ACHN (cell line): ENCODE measurements at places on chromosomes 4 and X.

GRCh38 chr4:53060278-53060677 is 198.2 kb downstream of the RASL11B start:
- no peak for DNase-seq

GRCh38 chr4:170662250-170662649 is 572.5 kb upstream of the AADAT start:
- DNase-seq: no peak

DNA sequence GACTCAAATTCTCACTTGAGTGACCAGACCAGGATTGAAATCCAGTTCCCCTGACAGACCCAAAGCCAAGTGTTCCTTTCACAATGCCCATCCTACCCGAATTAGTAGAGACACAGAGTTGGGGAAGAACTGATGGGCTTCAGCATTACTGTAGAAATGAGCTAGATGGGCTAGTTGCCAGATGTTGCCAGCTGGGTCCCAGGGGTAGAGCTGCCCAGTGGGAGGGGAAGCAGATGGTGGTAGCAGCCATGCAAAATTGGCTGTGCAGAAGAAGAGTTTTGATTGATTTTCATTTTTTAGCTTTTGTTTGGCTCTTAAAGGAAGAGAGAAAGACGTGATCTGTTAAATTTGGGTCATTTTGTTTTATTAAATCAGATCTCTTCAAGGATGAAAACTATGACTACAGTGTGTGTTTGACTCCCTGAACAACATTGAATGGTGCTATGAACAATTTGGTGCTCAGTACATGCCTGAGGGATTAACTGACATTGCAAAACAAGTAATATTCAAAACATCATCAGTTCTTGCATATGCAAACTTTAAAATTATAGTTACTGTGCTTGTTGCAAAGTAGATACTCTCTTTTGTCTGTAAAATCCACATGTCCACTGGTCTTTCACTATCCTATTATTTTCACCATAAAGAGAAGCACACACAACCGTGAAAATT is 86.0 kb downstream of the PARM1 start:
- DNase-seq: no peak

DNA sequence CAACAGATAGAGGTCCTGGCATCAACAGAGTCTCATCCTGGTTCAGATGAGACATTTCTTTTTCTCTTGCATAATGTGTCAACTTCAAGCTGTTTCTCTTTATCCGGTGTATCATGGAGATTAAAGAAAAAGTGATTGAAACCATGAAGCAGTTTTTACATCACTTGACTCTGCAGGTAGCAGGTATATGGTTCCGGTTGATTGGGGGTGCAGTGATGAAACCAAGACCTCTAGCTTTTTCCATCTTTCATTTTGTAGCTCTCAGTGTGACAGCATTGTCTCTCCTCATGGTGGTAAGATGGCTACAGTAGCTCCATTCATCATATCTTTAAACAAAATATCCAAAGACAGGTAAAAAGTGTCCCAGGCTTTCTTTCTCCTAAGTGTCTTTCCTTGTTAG is 2.4 kb upstream of the HOPX start:
- DNase-seq: no peak

DNA sequence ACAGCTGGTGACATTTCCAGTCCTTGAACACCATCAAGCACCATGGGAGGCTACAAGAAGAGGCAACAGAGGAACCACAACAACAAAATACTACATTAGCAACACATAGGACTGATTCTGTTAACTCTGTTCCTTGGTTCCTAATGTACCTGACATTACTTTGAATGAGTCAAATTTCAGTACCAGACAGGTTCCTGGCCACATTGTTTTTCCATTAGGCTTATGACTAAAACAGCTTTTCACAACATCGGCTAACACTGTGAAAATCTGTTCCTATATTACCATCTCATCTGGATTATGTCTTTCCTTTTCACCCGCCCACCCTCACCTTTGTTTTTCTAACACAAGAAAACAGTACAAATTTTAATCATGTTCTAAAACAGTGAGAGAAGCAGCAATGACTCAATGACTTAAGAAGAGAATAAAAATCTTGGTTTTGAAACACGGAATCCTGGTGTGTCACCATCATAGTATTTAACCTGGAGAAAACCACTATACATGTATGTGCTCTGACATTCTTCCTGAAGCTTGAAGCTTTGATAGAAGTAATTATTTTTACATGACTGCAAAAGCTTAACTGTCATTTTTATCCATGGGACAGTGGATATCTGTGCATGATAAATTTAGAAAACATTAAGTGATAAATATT is 143.9 kb downstream of the SCFD2 start:
- no peak for DNase-seq

DNA sequence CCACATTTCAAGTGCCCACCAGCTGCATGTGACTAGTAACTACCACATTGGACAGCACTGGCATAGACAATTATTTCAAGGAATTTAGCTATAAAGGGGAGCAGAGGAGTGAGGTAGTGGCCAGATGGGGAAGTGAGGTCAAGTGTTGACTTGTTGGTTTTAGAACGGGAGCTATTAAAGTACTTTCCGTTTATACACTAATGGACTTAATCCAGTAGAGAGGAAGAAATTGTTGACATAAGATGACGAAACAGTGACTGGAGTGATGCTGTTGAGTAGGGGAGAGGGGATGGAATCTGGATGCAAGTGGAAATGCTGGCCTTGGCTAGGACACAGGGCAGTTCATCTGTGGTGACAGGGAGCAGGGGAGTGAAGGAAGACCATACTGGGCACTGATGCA is 154.4 kb downstream of the AMMECR1 start:
- DNase-seq: no peak

DNA sequence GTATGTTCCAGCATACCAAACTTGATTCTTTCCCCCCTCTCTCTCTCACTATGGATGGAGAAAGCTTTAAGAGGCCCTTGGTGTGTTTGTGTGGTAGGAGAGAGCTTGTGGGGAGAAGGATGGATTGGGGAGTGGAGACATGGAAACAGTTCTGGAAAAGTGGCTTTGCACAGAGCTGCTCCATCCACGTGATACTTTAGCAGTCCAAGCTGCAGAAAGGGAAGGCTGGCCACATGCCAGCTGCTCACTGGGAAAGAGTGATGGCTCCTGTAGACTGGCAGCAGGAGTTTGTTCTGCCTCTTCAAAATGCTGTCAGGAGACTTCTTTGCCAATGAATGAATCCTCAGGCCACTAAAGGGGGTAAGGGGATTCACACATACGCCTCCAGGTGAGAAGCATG is 21.7 kb upstream of the SEC24B start:
- no peak for DNase-seq

DNA sequence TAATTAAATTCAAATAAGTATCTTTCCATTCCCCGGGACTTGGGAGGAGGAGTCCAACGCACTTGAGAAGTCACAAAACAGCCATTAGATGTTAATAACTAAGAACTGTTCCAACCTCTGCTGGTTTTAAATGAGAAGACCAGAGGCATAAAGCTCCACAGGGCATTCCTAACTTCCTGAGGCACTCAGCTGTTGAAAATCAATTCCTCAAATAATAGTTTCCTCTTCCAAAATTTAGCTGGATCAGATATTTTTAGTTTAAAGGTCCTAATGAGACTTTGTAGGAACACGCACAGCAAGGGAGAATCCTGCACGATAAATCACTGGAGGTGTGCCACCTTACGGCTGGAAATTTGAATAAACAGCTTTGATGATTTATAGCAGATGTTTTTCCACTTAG is 504.3 kb upstream of the ZFP42 start:
- DNase-seq: no peak

GRCh38 chrX:31353095-31353494 is 281.3 kb upstream of the FTHL17 start:
- peak; percentile 56 for DNase-seq

GRCh38 chrX:1386338-1387127 is 5.4 kb downstream of the SLC25A6 start:
- DNase-seq: no peak

DNA sequence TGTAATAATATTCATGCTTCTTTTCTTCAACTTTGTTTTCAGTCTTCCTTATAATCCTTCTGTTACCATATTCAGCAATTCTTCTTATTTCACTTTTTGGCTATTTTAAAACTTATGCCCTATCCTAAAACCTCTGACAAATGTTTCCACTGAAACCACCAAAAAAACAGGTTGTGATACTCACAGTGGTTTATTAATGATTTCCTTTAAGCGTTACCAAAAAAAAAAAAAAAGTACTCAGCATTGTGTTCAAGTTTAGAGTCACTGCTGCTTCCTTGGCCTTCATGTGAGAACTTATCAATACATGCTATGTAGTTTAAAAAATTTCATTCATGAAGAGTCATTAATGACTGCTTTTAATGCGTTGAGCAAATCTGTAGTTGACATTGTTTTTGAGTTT is 35.4 kb upstream of the UGT2A3 start:
- no peak for DNase-seq
